NCI-H526 (cell line): ENCODE measurements at places on chromosomes 16 and 17.

DNA sequence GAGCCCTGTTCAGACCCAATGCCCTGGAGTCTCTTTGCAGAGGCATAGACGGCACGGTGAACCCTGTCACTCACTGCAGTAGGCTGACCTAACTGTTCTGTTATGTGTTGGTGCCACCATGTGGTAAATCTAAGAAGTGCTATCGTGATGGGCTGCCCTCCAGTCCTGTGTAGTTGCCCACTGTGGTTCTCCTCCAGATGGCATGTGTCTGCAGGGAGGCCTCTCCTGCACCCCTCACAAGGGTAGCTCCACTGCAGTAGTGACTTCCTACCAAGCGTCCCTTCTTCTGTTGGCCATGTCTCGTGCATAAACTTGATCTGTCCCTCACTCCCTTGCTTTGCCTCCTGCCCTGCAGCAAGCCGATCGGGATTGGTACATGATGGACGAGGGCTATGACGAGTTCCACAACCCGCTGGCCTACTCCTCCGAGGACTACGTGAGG is 5.8 kb downstream of the DHX38 start:
- DNase-seq, result peak; percentile 16

- no peak for DNase-seq
These were observed 23.9 kb downstream of the PEMT start for GRCh38 chr17:17567631-17568030.

- DNase-seq, result no peak
These were observed 18.6 kb downstream of the SCNN1B start for GRCh38 chr16:23320693-23321092.

DNA sequence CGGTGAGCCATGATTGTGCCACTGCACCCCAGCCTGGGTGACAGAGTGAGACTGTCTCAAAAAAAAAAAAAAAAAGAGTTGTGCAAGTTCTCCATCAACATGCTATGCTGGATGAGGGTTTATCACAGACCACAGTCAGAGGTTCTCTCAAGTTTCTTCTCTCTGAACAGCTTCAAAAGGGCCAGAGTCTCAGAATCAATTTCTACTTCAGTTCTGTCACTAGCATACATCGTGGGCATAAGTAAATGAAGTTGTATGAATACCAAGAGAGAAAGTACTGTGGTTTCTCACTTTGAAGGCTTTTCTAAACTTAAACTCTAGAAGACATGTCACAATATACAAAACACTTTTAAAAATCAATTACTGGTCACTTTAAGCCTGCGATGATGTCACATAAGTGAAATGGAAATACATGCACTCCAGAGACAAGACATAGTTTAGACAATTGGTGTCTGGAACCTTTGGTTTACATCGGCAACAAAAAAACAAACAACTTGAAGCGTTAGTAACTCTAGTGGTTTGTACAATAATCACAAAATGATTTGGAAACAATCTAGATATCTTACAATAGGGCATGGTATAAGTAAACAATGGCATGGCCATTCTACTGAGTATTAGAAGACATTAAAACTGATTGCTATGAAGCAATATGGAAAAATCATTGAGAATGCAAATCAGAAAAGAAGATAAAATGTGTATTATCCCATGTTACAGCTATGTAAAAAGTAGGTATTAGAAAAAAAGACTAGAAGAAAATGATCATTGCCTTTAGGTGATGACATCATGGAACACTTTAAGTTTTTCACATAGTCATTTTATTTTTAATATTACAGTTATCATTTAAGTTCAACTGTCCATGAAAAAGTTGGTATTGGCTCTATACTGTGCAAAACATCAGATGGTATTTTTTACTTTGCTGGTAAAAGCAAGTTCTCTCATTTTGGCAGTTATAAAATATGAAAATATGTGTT is 232.3 kb downstream of the ZFHX3 start:
- DNase-seq, result no peak

GRCh38 chr17:73349138-73349537 is 37.3 kb upstream of the CDC42EP4 start:
- no peak for DNase-seq

GRCh38 chr17:50620858-50621257 is 13.8 kb upstream of the ABCC3 start:
- DNase-seq, result no peak

DNA sequence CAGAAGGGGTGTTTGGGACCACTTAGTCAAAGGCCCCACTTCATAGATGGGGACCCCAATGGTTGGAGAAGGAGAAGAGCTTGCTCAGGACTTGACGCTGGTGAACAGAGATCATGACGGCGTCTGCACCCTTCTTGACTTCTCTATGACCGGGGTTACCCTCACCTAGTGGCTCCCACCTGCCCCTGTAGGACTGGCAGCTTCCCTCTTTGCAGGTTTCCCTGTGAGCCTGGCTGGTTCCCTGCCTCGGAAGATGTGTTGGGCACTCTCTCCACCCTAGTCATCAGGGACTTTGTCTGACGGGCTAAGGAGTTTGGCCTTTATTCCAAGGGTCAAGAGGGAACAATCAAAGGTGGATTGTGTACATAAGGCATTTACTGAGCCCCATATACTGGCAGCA is 22.7 kb downstream of the TBX4 start:
- DNase-seq, result no peak

GRCh38 chr17:29663155-29663554 is 40.4 kb upstream of the CORO6 start:
- DNase-seq, result peak; percentile 80

DNA sequence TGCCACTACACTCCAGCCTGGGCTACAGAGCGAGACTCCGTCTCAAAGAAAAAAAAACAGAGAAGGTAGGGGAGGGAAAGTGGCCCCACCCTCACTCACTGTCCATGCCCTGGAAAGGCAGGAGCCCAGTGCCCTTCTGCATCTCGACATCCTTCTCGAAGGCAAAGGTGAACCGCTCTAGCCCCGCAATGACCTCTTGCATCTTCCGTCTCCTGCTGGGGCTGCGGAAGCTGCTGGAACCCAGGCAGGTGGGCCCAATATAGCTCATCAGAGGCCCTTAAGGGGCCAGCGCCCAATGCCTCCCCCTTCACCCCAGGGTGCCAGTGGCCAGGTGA is at the start of gene CPSF4L:
Gene CPSF4L (minus strand): TSS at position 264 of the 335 bp plus-strand sequence. CDS start 62 bp downstream, at position 202.
- no peak for DNase-seq

- DNase-seq, result no peak
These were observed 224.7 kb downstream of the BCAS3 start for GRCh38 chr17:60902399-60902798.

DNA sequence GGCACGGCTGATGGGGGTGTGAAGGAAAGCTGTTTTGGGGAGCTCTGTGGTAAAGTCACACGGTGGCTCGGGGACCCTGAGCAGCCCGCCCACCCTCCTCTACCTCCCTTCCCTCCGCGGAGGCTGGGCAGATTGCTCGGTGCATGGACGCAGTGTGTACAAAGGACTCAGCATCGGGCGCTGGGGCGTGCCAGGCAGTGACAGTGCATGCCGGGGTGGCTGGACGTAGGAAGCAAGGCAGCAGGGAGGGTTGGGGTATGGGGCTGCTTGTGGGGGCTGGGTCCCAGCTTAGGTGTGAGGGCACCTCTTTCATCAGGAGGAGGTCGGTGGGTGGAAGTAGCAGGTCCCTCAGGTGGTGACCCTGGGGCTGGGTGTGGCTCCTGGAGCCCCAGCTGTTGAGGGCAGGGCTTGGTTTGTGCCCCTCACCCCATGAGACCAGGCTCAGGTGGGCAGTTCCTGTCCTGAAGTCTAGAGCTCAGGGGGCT is 159.9 kb upstream of the GSE1 start:
- DNase-seq, result no peak

DNA sequence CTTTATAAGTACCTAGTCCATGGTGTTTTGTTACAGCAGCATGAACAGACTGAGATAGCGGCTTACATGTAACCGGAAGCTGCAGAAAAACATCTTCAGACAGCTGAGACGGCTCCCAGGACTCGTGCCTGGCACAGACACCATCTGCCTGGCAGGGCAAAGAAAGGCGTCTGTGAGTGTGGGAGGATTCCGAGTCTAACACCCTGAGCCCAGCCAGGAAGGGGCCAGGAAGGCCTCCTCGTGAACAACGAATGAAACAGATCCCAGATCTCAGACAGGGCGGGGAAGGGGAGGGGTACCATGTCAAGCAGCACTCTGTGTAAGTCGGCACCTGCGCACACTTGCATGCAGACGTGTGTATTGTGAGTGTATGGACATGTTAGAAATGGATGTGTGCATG is 4.4 kb upstream of the CSNK1D start:
- DNase-seq, result no peak

DNA sequence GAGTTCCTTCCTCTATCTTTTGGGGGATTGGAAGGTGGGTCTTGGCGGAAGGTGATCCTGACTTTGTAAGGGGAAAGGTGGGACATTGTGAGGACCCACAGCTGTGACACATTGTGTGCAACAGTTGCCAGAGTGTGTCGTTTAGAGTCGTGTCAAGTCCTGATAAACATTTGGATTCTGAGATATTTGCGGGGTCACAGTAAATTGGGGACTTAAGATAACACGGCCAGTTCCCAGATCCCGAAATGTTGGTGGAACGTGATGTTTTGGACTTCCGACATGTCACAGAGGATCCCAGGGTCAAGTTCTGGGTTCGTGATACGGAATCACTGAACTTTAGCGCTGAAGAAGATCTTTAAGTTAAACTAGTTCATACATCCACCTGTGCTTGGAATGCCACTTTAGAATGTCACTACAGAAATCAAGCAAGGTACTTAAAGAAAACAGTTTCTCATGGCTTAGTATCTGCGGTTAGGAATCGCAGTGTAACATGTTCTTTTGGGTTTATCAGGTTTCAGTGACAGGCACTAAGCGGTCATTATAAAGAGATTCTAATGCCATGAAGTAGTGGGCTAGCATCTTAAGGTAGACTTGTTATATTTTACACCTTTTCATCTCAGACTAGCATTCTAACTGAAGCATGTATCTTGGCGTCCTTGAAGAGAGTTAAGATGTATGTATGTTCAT is 815 bp downstream of the ATAD5 start:
- no peak for DNase-seq

- no peak for DNase-seq
These were observed 6.2 kb upstream of the SLC25A19 start for GRCh38 chr17:75295201-75296158.

DNA sequence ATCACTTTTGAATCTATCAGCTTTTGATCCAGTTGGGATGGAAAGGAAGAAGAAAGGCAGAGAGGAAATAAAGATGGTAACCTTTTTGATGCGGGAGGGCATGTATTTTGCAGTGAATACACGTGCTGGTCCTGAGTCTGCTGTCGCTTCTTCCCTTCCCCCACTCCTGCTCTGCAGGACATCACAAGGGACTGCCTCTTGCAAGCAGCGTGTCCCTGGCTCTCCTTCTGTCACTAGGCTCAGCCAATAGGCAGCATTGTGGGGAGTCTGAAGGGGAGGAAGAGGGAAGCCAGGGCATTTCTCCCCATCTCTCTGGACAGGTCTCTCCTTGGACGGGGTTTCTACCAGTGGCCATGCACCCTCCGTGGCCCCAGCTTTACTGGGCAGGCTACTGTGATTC is 15.7 kb upstream of the WFDC1 start:
- DNase-seq, result no peak

DNA sequence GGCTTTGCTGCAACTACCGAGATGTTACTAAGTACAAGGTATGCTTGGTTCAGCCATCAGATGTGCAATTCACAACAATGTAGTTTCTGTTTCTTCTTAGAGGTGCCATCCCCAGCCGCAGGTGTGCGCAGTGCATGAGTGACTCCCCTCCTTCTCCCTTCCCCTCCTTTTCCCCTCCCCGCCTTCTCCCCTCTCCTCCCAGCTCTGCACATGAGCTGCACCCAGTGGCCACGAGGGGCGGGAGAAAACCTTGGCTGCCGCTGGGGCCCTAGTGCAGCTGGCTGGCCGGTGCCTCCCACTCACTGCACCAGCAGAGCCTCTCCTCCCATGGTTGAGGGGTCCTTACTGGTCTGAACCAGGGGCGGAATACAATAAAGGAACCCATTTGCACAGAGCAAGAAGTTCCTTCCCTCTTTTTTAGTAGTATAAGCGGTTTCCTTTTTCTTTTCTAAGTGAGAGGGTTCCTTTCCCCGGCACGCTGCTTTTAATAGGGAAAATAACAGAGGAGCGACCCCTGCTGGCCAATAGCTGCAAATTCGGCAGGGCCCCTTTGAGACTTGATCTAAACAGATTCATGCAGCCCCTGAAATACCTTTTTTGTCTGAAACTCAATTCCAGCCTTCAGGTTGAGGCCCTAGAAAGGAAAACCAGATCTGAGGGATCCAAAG is 7.8 kb upstream of the CCL15 start:
- peak; percentile 79 for DNase-seq

- DNase-seq, result no peak
These were observed 9.9 kb downstream of the ALOX15B start for GRCh38 chr17:8048736-8049135.

DNA sequence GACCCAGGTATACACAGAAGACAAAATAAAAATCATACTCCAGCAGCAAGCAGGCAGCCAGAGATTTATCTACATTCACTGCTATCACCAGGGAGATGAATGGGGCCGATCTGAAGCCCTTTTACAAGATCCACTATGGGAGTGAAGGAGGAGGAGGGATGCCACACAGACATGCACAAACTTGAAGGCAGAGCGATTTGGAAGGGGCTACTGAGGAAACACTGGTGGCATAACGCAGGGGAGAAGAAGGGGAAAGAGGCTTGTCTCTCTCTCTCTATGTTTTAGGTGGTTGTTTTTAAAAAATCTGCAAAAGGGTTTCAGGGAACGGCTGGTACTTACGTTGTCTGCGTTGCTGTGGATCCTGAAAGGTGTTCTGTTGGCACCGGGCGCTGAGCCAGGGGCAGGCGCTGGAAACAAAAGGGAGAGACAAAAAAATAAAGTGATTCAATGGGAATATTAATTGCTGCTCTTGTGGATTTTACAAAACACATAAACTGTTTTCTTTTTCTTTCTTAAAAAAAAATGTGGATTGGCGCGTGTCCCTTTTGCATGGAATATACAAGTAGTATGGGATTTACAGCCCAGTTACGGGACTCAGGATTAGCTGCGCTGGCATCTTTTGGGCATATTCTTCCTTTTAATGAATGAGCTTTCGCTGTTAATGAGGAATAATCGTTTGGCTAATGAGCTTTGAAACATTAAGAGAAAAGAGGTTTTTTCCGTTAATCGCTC is 255.3 kb upstream of the PMFBP1 start:
- peak; percentile 18 for DNase-seq

DNA sequence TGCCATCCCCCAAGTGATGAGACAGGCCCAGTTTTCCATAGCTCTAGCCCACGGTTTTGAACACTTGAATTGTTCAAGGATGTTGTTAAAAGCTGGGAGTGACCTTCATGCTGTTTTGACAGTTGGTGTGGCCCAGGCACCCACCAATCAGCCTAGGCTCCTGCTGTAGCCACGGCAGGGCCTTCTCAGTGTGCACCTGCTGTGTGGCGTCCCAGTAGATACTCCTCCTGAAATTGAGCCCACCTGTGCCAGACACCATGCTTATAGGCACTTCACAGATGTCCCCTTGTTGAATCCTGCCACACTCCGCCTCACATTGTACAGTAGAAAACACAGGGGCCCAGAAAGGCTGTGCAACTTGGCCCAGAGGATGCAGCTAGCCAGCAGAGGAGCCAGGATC is 86.4 kb downstream of the SOCS1 start:
- no peak for DNase-seq

DNA sequence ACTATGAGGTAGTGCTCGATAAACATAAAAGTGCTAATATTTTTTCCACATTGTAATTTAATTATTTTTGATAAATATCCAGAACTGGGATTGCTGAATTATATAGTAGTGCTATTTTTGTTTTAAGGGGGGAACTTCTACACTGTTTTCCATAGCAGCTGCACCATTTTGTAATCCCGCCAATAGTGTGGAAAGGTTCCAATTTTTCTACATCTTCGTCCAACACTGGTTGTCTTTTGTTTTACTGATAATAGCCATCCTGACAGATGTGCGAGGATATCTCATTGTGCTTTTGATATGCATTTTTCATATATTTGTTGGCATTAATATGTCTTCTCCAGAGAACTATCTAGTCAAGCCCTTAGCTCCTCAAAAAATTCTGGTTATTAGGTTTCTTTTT is 259.6 kb upstream of the KCNJ16 start:
- DNase-seq, result no peak
